ELR (cell line): ENCODE measurements at places on chromosomes 1 and 21.

- DNase-seq, result no peak
Observed at GRCh38 chr1:228042508-228042907, 35.7 kb downstream of the WNT3A start.

GRCh38 chr1:244735404-244735803 is 82.5 kb downstream of the DESI2 start:
- no peak for DNase-seq

DNA sequence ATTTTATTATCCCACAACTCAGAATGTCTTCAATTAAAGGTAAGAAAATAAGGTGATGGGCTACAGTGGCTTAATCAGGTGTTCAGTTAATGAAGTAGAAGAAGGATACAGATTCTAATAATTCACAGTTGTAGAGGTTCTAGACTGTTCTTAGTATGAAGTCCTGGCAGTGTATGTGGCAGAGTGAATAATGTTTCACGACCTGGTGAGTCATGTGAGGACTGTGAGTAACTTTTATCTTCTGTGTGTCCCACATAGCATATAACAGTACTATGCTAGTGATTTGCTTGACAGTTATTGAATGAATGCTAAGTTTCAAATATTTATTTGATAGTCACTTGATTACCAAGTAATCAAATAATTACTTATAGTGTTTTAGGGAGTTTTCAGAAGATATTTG is 20.0 kb downstream of the SLC16A4 start:
- DNase-seq, result peak; percentile 79

DNA sequence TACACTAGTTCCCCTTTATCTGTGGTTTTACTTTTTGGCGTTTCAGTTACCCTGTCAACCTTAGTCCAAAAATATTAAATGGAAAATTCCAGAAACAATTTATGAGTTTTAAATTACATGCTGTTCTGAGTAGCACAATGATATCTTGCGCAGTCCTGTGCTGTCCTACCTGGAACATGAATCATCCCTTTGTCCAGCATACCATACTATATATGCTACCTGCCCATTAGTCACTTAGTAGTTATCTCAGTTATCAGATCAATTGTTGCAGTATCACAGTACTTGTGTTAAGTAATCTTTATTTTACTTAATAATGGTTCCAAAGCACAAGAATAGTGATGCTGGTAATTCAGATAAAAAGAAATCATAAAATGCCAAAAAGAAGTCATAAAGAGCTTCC is 52.7 kb downstream of the AGBL4 start:
- no peak for DNase-seq

- no peak for DNase-seq
Observed at GRCh38 chr1:157110003-157110402, 10.4 kb upstream of the ETV3L start.

- no peak for DNase-seq
Observed at GRCh38 chr21:39347537-39347936, 1.4 kb downstream of the HMGN1 start.

- no peak for DNase-seq
Observed at GRCh38 chr1:64955097-64956009, 11.0 kb downstream of the JAK1 start.

DNA sequence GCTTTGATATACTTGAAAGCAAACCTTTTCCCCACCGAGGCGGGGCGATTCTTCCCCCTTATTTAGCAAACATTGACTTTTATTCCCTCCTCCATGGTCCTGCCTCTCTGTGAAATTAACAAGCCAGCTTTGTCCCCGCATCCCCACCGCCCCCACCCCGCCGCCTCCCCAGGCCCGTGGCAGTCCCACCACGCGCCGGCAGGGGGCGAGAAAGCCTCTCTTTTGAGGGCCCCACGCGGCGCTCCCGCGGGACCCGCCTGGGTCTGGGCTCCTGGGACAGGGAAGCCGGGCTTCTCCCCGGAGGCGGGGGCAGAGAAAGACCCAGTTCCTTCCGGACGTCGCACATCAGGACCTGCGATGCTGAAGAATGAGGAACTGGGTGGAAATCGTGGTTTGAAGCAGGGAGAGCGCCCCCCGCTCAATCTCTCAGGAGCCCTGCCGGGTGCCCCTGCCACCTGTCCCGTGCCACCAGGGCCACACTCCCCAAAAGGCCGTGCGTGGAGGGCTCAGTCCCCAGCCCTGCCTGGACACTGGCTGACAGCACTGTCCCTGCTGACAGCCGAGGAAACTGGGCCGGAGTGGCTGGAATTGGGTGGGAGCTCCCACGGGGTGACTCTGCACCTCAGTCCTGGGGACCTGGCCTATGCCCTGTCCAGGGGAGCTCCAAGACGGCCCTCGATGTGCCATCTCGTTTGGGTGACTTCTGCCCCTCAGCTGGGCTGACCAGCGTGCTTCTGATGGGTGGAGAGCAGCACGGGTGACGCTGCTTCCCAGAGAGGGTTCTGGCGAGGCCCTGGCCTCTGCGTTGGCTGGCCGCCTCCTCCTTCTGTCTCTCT is 8.6 kb upstream of the ACTRT2 start:
- no peak for DNase-seq

- DNase-seq, result no peak
Observed at GRCh38 chr1:71542155-71542554, 461.3 kb upstream of the ZRANB2 start.

DNA sequence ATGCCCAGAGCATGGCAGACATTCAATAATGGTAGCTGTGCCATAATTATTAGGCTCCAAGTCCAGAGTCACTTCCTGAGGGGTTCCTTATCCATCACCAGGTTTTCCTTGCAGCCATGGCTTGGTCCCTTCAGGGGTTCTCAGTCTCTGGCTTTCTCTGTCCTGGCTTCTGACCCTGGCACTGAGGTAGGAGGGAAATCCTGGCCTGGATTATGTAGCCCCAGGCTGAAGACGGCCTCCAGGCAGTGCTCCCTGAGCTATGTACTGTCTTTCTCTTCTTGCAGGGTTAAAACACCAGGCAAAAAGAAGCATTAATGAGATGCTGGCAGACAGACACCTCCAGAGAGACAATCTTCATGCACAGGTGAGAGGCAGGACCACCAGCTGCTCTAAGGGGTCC is 9.5 kb upstream of the PADI3 start:
- DNase-seq, result peak; percentile 87

- DNase-seq, result peak; percentile 66
Observed at GRCh38 chr21:32412162-32413014, at the start of gene EVA1C. EVA1C (plus strand) TSS chr21:32412706; CDS start chr21:32412854, 148 bp downstream.

GRCh38 chr1:205711105-205712048 is 31.1 kb upstream of the SLC45A3 start:
- peak; percentile 87 for DNase-seq

GRCh38 chr1:197092491-197093023 is 25.5 kb upstream of the F13B start:
- no peak for DNase-seq

GRCh38 chr1:9293241-9293532 is 493 bp downstream of the SPSB1 start:
- DNase-seq, result no peak

DNA sequence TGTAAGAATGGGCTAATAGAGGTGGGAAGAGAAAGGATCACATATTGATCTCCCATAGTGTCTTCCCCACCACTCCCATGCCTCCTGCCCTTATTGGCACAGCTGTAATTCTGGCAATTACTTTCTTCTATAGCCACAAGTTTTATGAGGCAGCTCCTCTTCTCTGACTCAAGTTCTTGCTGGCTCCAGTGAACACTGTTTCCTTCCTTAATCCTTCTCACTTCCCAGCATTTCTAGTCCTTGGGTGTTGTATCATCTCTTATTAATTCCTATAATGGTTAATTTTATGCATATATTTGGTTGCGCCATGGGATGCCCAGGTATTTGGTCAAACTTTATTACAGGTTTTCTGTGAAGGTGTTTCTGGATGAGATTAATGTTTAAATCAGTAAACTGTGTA is 103.3 kb downstream of the MRPL39 start:
- no peak for DNase-seq

GRCh38 chr1:12760256-12760795 is 13.2 kb upstream of the PRAMEF12 start:
- peak; percentile 1 for DNase-seq

DNA sequence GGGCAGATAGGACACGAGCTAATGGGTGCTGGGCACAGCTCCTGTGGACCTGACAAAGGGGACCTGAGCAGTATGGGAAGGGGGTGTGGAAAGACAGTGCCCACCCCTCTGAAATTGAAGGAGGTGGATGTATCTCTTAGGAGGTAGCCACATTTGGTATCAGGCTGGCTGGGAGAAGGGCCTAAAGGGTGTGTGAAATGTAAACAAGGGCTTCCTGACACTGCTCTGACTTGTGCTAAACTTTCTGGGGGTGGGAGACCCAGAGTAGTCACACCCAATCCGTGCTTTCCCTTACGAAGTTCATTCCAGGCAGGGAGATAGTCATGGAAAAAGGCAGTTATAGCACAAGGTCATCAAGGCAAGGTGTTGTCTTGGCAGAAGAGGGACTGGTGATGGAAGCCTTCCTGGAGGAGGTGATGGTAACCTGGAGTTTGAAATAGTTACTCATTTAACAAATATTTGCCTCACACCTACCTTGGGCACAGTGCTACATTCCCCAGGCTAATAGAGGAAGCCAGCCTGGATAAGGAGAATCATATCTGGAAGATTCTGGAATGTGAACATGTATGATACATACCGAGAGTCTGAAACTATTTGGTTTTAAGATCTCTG is 5.3 kb upstream of the CCDC24 start:
- DNase-seq, result no peak

- DNase-seq, result peak; percentile 34
Observed at GRCh38 chr1:151146072-151146411, 389 bp downstream of the SEMA6C start.

DNA sequence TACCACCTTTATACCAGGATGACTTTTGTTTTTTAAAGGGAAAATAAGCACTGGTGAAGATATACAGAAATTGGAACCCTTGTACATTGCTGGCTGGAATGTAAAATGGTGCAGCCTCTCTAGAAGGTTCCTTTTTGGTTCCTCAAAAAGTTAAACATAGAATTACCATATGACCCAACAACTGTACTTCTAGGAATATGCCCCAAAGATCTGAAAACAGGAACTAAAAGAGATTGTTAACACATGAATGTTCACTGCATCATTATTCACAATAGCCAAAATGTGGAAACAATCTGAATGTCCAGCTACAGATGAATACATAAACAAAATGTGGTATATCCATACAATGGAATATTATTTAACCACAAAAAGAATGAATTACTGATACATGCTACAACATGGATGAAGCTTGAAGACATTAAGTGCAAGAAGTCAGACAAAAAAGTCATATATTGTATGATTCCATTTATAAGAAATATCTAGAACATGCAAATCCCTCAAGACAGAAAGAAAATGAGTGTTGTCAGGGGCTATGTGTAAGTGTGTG is 84.9 kb upstream of the DMRTA2 start:
- DNase-seq, result no peak

DNA sequence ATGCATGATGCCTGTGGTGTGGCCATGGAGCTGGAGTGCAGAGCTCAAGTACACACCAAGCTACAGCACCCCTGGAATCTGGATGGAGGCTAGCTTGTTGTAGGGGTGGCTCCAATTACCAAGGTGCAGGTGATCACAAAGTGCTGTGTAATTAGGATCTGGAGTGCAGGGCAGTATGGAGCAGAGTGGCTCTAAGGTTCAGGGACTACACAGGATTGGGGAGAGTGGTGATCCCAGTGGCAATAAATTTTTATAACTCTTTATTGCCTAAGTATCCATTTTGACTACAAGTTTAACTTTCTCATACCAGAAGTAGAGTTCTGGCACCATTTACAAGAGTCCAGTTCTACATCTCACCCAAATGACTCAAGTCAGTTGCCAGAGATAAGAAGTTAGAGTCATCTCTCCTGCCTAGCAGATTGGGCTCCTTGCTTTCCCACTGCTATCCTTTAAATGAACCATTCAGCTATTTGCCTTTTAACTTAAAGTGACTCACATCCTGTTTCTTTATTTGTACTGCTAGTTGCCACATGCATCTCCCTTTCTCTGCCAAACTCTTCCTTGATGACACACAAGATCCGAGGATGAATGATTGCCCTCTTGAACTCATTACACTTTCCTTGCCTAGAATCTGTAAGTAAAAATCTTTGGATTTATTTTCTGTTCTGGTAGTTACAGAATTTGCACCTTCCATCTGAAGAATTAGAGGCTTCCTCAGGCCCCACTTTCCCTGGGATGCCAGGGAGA is 427.2 kb downstream of the KCNT2 start:
- DNase-seq, result peak; percentile 94

DNA sequence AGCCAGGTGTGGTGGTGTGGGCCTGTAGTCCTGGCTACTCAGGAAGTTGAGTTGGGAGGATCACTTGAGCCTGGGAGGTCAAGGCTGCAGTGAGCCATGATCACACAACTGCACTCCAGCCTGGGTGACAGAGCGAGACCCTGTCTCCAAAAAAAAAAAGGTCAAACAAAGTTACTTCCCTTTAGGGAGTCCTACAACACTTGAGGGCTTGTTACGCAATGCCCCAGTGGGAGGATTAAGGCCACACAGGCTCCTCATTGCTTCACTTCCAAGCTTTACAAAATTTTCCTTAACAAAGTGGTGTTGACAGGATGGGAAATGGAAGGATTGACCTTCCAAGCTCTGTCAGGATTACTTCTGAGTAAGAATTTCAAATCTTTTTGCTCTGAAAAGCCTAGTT is 6.2 kb upstream of the EXTL1 start:
- DNase-seq, result no peak
